Skin of body (tissue), 3 donors: ENCODE measurements at places on chromosomes 1 and 21.

DNA sequence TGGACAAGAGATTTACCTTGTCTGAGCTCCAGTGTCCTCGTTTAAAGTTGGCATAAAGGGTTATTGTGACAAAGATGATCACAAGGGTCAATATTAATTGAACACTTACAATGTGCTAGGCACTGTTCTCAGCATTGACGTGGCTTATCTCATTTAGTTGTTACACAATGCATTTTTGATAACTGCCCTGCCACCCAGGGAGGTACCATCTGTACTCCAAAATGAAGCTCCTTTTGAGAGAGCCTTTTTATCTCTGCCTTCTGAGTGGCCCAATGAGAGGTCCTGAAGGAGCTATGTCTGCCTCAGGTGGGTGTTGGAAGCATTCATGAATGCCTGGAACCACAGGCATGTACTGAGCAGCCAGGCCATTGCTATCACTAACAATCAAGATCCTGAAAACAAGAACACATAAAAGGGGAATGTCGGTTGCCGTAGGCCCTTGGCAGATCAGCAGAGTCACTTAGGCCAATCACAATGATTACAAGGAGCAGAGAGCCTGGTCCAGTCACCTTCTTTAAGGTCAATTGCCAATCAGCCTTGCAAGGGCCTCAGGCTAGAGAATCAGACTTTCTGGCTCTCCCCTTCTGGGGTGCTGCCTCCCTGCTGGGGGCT, 78.5 kb downstream of the NMNAT2 start:
- DNase-seq, result no peak

- peak; percentile 29 for DNase-seq
Measured at GRCh38 chr1:183652547-183653461, at the start of gene APOBEC4. APOBEC4 (minus strand) TSS chr1:183653316; CDS start chr1:183648781, 4,535 bp downstream.

DNA sequence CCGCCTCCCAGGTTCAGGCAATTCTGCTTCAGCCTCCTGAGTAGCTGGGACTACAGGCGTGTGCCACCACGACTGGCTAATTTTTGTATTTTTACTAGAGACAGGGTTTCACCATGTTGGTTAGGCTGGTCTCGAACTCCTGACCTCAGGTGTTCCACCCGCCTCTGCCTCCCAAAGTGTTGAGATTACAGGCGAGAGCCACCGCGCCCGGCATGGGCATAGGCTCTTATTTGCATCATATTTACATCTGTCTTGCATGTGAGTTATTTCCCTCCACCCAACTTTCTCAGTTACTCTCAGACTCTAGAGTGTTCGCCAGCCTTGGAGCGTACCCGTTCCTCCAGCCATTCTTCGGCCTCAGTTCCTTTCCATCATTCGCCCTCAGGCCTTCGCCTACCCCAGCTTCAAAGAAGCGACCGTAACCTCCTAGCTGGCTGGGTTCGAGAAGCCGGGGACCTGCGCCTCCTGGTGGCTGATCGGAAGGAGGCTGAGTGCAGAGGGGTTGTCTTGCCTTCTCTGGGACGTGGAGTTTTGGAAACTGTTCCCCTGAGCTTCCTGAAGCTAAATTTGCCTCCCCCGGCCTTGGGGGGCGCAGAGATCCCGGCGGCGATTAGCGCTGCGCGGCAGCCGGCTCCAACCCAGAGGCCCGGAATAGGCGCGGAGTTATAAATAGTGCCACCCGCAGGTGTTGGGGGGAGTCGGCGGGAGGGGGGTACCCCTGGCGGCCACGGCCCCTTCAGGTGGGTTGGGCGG, 3.6 kb upstream of the ZBTB7B start:
- peak; percentile 71 for DNase-seq

DNA sequence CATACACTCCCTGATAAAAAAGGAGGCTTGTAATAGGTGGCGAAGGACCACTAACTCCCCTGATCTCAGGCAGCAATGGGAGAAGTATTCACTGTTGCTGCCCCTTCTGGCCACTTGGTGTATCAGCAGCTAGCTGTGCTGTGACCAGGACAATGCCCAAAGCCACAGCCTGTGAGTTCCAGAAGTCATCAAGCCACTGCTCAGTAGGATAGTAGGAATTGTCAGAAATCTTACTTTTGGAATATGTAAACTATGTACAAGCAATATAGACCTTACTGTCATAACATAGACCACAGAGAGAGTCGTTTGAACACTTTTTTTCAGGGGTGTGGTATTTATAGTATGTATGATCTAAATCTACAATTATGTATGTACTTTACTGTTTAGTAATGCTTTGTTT, 248.3 kb upstream of the CAMK1G start:
- DNase-seq, result no peak

- DNase-seq, result no peak
Measured at GRCh38 chr1:35931446-35932157, 697 bp downstream of the AGO3 start.

DNA sequence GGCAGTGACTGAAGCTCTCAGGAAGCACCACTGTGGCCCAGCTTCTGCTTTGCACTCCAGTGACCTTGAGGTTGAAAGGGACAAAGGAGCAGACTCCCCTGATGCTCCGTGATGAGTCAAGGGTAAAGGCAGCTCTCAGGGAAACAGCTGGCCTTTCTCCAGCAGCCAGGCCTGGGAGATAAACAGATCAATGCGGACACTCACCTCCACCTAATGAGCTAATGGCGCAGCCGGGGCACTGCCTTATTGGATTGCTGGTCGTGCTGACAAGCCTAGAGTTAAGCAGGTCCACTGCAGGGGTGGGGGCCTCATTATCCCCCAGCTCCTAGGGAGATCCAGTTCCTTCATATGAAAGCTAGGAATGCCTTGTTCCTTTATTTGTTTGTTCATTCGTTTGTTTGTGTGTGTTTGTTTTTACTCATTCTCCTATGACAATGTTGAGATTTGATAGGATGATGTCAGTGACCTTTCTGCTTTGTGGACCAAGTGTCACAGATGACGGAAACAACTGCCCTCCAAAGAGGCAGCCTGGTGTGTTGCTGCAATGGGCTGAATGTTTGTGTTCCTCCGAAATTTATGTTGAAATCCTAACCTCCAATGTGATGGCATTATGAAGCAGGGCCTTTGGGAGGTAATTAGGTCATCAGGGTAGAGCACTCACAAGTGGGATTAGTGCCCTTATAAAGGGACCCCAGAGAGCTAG, 141.4 kb upstream of the BEND5 start:
- DNase-seq, result no peak

GRCh38 chr21:42677339-42678321, 24.2 kb downstream of the PDE9A start:
- DNase-seq, result peak; percentile 19

DNA sequence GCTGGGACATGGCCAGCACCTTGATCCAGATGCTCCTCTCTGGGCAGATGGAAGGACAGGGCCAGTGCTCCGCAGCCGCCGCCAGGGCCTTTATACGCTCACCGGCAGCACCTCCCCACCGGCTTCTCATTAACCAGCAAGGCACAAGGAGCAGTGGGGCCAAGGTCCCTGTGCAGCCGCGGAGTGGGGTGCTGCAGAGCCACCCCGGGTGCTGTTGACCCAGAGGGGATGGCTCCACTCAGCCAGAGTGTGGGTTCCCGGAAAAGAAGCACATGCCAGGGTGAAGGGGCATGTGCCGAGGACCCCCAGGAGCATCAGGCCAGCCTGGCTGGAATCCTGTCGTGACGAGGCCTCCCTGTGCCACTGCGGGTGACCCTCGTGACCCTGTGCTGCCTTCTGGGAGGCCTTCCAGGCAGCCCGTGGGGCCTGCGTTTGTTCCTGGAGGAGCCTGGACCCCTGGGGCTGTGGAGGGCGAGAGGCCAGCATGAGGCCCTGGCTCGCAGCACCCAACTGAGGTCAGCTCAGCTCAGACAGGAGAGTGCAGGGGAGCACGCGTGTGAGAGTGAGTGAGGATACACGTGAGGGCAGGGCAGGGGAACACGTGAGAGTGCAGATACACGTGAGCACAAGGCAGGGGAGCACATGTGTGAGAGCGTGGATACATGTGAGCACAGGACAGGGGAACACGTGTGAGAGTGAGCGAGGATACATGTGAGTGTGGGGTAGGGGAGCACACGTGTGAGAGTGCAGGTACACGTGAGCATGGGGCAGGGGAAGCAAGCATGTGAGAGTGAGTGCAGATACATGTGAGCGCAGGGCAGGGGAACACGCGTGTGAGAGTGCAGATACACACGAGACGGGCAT, at the start of gene FTCD:
Gene FTCD (minus strand): TSS at position 66 of the 864 bp plus-strand sequence. CDS start 56 bp downstream, at position 10.
- DNase-seq, result no peak

DNA sequence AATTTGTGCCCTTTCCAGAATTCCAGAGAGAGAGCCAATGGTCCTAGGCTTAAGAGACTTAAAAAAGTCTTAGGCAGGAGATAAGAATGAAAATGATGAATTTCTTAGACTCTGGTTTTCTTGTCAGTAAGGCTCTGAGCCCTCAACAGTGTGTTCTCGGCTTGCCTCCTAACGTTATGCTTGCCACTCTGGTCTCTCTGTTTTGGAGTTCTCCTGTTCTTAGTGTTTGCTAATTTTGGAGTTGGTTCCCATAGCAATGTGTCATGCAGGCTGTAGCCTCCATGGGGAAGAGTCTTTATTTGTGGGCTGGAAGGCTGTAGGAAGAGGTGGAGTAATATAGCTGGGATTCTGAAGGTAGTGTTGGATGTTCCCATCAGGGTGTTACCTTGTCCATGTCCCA, 19.9 kb downstream of the TBX19 start:
- no peak for DNase-seq

DNA sequence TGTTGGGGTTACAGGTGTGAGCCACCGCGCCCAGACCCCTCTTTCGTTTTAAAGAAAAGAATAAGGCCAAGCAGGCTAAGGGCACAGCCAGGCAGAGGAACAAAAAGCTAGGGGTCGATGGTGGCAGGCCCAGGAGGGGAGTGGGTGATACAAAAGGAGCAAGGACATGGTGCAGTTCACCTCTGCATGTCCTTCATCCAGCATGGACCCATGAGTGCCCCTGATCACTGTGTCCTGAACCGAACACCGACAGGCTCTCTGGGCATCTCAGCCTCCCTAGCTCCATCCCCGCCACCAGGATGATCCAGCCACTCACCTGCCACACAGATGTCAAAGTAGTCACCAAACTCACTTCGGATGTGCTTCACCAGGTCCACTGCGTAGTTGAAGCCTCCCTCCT, 5.9 kb downstream of the MTHFR start:
- DNase-seq, result no peak

GRCh38 chr1:216961516-216961915, 238.3 kb upstream of the ESRRG start:
- DNase-seq, result no peak

DNA sequence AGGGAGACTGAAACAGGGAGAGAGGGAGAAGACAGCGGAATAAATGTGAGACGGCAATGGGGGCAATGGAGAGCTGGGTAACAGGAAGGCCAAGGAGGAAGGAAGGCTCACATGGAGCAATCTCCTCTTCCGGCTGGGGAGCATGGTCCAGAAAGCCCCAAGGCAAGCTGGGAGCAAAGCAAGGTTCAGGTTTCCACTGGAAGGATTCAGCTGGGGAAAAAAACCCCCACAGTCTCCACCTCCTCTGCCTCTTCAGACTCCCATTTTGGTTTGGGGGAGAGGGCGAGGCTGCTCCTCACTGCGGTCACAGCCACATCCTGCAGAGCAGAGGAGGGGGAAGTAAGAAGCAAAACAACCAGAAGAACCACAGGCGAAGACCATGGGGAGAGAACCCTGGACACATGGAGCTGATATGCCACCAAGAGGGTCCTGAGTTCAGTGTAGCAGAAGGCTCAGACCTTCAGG, 650 bp downstream of the TNFAIP8L2 start:
- DNase-seq, result no peak

DNA sequence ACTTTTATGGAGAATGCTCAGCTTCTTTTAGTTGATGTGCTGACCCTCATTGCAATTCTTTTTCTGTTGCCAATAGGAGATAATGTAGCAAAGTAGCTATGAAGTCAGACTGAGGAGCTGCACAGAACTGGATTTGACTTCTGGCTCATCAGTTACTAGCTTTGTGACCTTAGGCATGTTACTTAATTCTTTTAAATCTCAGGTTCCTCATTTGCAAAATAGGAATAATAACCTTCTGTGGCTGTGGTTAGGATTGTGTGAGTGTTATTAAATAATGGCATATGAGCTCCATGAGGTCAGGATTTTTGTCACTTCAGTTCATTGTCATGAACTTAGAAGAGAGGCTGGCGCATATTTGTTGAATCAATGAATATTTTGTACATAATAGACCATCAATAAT, 237.6 kb upstream of the SGIP1 start:
- DNase-seq, result no peak

DNA sequence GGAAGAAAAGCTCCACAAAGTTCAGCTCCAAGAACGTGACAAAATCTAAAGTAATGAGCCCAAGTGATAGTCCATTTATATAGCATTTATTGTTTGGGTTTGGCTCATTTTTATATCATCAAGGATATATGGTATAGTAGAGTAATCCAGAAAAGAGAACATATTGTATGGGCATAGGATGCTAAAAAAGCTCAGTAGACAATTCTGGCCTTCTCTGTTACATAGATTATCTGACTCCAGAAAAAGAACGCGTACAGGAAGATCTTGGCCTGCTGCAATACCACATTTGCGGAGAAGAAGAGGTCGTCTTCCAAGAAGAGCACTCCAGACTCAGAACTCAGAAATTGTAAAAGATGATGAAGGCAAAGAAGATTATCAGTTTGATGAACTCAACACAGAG, 43.8 kb downstream of the TMED5 start:
- DNase-seq, result no peak

GRCh38 chr1:154178013-154178412, 13.9 kb downstream of the TPM3 start:
- no peak for DNase-seq
